ENCODE measurements at places on chromosomes 6 and 20. TPM values are rescaled to one million over a fixed set of nuclear protein-coding genes. Genes with fewer than 3 reads are reported as not detected.

Gene MEI4
- total RNA-seq: not detected

Gene SIM1
- total RNA-seq: not detected

Gene BANF2
- not detected for total RNA-seq

Gene CD93
- total RNA-seq: 1.0 TPM

Gene GINS1
- total RNA-seq: 9.6 TPM

Gene PPP1R16B
- total RNA-seq: under 0.01 TPM

Gene TUBB2B
- total RNA-seq: 4.1 TPM

Gene C6orf15
- total RNA-seq: not detected

Gene BLTP3A
- 3.2 TPM for total RNA-seq

Gene PRL
- not detected for total RNA-seq

Gene FAM209A
- total RNA-seq: not detected

Gene SPATA25
- total RNA-seq: 3.5 TPM
